ENCODE measurements at places on chromosomes 16 and 17.

GRCh38 chr17:80742581-80743180, 198.0 kb downstream of the RPTOR start:
- DNase-seq: no peak

GRCh38 chr16:706189-707061, 824 bp upstream of the FBXL16 start:
- no peak for DNase-seq

DNA sequence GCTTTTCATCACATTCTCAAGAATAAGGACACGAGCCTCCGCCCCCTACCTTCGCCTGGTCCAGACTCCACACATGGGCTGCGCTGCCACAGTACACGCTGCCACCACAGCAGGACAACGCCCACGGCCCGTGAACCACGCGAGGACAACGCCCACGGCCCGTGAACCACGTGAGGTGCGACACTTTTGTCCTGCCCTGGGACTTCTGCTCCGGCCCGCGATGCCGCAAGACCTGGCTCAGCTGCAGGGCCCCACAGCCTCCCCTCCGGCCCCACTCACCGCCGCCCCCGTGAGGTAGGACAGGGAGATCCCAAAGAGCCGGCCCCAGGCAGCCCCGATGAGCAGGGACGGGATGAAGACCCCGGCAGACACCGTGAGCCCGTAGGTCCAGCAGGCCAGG, 5.9 kb upstream of the CCDC154 start:
- no peak for DNase-seq

GRCh38 chr17:3535253-3535995, 22.2 kb downstream of the TRPV3 start:
- DNase-seq: peak; percentile 86

DNA sequence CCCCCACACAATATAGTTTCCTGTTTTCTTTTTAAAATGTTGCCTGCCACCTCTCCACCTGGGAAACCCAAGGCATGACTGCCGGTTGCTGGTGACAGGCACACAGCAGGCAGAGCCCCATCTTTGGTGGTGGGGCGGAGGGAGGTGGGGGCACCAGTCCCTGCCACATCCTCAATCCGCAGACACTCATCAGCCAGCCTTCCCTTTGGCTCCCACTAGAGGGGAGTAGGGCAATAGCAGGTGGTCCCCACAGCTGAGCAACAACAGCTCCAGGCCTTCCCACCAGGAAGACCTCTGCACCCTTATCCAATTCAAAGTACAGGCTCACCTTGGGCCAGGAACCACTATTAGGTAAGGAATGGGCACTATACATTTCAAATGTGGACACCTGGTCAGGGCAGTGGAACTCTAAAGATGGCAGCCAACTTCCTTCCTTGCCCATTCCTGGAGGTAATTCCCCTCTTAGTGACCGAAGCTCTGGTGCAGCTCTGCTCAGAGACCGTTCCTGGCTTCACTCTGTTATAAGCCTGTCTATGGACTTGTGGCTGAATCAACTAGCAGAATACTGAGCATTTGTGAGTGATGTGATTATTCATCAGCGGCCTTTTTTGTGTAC, 13.9 kb downstream of the RECQL5 start:
- no peak for DNase-seq

DNA sequence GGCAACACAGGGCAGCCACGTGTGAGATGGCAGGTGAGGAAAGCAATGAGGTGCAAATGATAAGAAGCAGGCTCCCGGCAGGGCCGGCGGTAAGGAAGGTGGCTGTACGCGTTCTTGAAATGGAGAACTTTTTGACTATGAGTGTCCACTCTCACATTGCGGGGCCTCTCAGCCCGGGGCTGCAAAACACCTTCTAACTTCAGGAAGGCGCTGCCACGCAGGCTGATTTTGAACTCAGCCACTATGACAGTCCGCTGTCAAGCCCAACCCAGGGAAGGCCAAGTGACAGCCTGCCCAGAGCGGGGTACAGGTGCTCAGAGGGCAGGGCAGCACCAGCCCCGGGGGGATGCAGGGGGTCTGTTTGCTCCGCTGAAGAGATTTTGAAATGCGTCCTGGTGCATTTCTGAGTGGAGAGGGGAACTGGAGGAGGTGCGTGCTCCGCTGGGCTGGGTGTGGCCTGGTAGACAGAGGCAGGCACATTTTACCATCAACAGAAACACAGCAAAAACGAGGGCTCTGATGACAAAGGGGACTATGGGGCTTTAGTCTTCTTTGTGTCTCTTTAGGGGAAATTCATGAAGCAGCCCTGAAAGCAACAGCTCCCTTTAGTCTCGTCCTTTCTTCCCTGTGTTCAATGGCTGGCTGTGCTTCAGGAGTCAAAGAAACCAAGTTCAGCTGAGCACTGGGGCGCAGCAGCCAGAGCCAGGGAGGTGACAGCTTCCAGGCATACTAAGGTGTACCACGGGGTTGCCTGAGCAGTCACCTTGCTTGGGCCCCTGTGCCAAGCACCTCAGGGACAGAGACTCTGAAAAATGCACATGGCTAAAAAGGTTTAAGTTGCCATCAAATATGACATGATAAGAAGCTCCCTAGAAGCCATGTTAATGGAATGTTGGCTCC, 14.6 kb upstream of the SREBF1 start:
- no peak for DNase-seq

GRCh38 chr16:81564421-81564911, 119.9 kb downstream of the CMIP start:
- no peak for DNase-seq

- no peak for DNase-seq
These were observed 144.8 kb downstream of the ZFHX3 start for GRCh38 chr16:72903176-72903575.

- DNase-seq: no peak
These were observed 50.6 kb downstream of the MARF1 start for GRCh38 chr16:15592324-15592723.

DNA sequence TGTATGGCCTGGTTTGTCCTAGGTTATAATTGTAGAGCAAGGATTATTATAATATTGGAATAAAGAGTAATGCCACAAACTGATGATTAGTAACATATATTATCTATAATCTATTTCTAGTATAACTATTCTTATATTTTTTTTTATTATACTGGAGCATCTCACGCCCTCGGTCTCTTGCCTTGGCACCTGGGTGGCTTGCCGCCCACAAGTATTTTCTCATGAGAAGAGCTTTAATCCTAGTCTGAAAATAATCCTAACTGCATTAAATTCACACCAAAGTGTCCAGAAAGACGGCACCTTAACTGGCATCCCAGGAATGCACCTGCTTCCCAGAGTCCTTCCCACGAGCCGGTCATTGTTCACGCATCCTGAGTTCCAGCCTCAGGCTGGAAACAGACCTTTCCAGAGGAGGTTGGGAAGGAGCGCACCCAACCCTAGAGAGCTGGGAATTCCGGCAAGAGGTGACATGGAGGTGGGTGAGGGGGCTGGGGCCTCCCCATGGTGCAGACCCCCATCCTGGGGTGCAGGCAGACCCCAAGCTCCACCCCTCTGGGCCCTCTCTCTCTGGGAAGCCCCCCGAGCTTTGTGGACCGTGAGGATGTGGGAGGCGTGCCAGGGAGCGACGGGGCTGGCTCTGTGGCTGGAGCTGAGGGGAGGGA, 15.9 kb downstream of the CHMP1A start:
- DNase-seq: no peak

DNA sequence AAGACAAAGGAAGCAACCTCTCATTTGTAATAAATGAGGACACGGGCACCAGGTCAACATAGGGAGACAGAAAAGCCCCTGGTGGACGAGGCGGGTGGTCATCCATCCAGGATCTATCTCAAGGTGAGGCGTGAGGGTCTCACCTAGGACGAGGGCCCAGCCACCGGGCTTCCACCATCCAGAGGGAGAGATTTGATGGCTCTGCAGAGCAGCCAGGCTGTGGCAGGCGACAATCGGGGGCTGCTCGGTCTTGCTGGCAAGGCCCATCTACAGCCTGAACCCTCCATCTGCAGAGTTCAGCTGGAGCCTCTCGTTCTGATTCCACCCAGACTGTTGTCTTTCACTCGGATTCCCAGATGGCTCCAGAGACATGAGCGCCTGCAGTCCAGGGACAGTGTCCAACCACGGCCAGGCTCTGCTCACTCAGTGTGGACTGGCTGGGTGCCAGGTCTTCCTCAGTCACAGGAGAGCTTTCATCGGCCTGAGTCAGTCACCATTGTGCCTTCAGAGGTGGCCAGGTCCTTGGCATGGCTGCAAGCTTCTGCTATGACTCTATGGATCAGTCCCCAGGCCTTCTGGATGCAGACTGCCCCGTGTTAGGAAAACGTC, 5.9 kb downstream of the LITAFD start:
- peak; percentile 65 for DNase-seq

- no peak for DNase-seq
These were observed 144.0 kb downstream of the SOCS1 start for GRCh38 chr16:11111856-11112634.

- no peak for DNase-seq
These were observed 10.2 kb downstream of the KATNB1 start for GRCh38 chr16:57745768-57746167.

DNA sequence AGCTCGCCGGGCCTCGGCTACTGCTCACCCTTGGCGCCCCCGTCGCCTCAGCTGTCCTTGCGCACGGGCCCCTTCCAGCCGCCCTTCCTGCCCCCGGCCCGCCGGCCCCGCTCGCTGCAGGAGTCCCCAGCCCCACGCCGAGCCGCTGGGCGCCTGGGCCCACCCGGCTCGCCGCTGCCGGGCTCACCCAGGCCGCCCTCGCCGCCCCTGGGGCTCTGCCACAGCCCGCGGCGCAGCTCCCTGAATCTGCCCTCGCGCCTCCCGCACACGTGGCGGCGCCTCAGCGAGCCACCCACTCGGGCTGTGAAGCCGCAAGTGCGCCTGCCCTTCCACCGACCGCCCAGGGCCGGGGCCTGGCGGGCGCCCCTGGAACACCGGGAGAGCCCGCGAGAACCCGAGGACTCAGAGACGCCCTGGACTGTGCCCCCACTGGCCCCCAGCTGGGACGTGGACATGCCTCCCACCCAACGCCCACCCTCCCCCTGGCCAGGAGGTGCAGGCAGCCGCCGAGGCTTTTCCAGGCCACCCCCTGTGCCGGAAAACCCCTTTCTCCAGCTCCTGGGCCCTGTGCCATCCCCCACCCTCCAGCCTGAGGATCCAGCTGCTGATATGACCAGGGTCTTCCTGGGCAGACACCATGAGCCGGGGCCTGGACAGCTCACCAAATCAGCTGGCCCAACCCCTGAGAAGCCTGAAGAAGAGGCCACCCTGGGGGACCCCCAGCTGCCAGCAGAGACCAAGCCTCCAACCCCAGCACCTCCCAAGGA, 12.8 kb downstream of the MYO15A start:
- no peak for DNase-seq

GRCh38 chr16:11835309-11835708, 16.0 kb downstream of the RSL1D1 start:
- DNase-seq: no peak

DNA sequence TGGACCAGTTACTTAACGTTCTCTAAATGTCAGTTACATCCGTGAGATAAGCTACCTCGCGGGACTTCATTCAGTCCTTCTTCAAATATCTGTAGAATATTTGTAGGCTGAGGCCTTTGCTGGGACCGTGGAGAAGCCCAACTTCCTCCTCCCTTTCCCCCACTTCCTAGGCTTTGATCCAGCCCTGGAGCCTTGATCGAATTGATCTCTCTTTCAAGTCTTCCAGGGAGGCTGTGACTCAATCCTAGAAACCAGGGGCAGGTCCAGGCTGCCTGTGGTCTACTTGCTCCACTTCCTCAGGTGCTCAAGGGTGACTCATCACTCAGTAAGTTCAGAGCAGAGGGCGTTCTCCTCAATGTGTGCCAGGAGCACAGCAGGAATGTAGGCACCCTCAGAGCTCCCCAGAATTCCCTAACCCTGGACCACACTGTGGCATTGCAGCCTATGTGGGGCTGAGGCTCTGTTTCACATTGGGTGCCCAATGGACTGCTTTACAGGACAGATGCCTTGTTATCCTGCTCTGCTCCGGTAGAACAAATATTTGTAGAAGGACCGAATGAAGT, 11.2 kb upstream of the CEP20 start:
- no peak for DNase-seq

- peak; percentile 88 for DNase-seq
These were observed 107.1 kb downstream of the AMFR start for GRCh38 chr16:56317998-56318826.

DNA sequence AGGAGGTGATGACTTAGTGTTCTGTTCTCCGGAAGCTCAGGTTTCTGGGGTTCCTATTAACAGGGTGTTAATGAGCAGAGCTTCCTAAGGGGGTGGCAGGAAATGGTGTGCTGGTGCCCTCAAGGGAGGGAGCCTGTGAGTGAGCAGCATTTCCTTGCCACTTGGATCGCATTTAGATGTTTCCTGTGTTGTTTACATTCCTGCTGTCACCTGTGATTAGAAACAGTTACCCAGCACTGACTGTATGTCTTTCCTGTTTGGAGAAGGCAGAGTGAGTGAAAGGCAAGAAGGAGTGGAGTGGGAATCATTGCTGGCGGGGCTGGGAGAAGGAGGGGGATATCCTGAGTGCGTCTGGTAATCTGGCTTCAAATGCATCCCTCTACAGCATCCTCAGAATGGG, 214.6 kb downstream of the CCDC182 start:
- DNase-seq: no peak

DNA sequence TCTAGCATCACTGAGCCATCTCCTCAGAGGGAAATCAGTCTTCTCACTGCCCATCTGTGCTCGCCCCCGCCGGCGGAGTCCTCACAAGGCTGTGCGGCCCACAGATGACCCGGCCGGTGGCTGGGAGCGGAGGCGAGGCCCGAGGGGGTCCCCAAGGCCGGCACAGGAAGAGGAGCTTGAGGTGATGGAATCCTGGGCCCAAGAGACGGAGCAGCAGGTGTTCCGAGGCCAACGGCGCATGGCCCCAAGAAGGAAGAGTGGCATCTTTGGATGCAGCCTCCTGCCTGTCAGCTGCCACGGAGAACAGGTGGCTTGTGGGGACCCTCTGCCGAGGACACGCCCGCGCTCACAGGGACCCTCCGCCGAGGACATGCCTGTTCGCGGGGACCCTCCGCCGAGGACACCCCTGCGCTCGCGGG, 72.7 kb upstream of the GNG13 start:
- no peak for DNase-seq

DNA sequence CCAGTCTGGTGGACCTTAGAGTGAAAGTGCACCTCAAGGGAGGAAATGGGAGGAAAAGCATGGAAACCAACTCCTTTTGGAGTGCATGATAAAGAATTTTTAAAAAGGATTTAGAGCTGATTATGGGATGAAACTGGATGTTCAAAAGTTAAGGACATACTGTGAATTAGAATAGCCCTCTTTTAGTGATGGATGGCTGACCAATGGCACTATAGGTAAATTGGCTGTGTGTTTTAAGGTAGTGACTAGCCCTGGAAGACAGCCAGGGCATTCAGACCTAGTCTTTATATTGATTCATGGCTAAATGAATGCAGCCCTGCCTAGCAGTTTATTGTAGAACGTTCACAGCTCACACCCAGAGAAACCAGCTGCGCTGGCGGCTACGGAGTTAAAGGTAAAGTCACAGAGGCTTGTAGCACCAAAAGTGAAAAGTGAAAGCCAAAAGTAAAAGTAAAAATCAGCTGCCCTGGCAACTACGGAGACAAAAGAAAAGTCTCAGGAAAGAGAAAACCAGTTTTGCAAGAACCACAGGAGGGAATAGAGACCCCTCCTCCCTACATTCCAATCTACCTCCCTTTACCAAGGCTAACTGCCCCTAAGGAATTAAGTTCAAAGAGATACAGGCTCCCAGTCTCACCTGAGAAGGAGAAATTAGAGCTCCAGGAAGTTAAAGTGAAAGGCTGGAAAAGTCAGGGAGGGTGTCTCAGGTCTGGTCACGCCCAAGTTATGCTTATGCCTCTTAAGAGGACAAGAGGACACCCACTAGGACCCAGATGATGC, 21.8 kb downstream of the ACSM1 start:
- DNase-seq: no peak

- DNase-seq: no peak
These were observed 2.0 kb downstream of the PRSS33 start for GRCh38 chr16:2785101-2785991.

Measured in putamen (tissue), 1 donor.